HepG2 (cell line): ENCODE measurements at places on chromosomes 1 and 21. TPM values are rescaled to one million over a fixed set of nuclear protein-coding genes. Genes with fewer than 3 reads are reported as not detected.

DNA sequence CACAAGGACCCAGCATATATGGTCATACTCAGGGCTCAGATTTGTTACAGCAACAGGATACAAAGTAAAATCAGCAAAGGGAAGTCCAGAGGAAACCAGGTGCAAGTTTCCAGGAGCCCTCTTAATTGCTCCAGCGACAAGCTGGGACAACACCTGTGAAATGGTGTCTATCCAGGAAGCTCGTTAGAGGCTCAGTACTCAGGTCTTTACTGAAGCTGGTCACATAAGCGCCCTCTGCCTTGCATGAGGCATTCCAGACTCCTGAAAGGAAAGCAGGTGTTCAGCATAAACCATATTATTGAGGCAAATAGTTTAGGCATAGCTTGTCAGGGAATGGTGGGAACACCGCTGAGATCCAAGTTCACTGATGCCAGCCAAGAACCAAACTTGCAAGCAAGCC, 231.0 kb downstream of the SLC35F3 start:
- H3K4me3 ChIP-seq = no peak overlapping the region
- no peaks in the 10 kb centered on the region for H3K36me3 ChIP-seq
- no peak for DNase-seq
- H3K4me1 ChIP-seq = no peaks in the 10 kb centered on the region

- no peak overlapping the region for H3K4me3 ChIP-seq
- DNase-seq = no peak
- H3K36me3 ChIP-seq = no peaks in the 10 kb centered on the region
- H3K27me3 ChIP-seq = peaks cover 1% of the 10 kb centered on the region
These were observed 12.6 kb downstream of the S100A11 start for GRCh38 chr1:152024223-152024622.

GRCh38 chr1:57117753-57118152, 151.9 kb upstream of the C8B start:
- H3K4me3 ChIP-seq = no peak overlapping the region
- H3K4me1 ChIP-seq = no peaks in the 10 kb centered on the region
- no peak overlapping the region for H3K27ac ChIP-seq
- no peaks in the 10 kb centered on the region for H3K36me3 ChIP-seq
- DNase-seq = no peak

- H3K4me3 ChIP-seq = no peak overlapping the region
- H3K27ac ChIP-seq = no peak overlapping the region
- no peaks in the 10 kb centered on the region for H3K4me1 ChIP-seq
- no peak for DNase-seq
These were observed 276.2 kb downstream of the USP25 start for GRCh38 chr21:16005996-16006395.

- H3K27me3 ChIP-seq = no peaks in the 10 kb centered on the region
- H3K4me1 ChIP-seq = peaks cover 72% of the 10 kb centered on the region
- H3K4me3 ChIP-seq = peak overlapping the region; percentile 21
These were observed 95.4 kb upstream of the ERRFI1 start for GRCh38 chr1:8121261-8122159.

DNA sequence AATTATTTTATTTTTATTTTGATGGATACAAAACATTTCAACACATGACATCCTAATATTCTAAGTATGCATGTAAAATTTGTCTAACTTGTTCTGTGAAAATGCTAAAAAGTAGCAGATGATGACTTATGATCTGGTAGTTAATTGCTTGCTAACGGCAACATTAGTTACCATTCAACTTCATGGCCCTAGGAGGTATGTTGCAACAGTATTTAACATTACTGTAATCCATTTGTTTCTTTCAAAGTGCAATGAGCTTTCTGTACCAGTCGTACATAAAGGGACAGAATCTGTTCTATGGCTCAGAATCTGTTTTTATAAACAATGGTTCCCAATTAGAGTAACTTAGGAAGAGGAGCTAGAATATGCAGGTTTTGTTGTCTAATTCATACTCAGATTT, 91.5 kb upstream of the ZNHIT6 start:
- no peaks in the 10 kb centered on the region for H3K4me1 ChIP-seq
- H3K4me3 ChIP-seq = no peak overlapping the region
- DNase-seq = no peak

- H3K36me3 ChIP-seq = no peaks in the 10 kb centered on the region
- no peak overlapping the region for H3K4me3 ChIP-seq
- H3K4me1 ChIP-seq = no peaks in the 10 kb centered on the region
- H3K27ac ChIP-seq = no peak overlapping the region
These were observed 8.1 kb downstream of the GBP7 start for GRCh38 chr1:89167590-89168230.

GRCh38 chr1:214402613-214403083, 121.7 kb downstream of the SMYD2 start:
- no peak for DNase-seq
- peaks cover 2% of the 10 kb centered on the region for H3K36me3 ChIP-seq
- no peak overlapping the region for H3K4me3 ChIP-seq
- H3K27ac ChIP-seq = no peak overlapping the region
- no peaks in the 10 kb centered on the region for H3K27me3 ChIP-seq
- H3K4me1 ChIP-seq = no peaks in the 10 kb centered on the region

DNA sequence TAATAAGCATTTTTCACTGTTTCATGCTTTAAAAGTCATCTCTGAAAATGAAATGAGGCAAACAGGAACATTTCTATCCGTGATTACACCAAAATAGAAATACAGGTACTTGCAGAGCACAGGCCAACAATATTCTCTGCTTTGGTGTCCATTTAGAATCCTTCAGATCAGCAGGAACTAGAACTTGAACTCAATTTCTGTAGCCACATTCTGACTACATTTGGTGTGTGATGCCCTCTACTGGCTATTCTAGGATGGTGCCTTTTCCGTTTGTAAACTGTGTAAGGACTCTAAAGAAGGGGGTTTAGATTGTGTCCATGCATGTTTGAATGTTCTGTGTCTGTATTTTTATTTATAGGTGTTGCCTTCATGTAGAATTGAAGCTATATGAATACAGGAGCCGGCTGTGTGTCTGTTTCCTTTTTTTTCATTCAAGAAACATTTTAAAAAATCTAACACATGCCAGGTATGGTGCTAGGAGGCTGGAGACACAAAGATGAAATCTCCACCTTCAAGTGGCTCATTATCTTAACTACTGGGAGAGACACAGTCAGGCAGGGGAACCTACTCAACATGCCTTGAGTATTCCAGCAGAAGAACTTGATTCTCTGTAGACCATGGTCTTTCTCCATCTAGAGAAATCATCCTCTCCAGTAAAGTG, 7.6 kb upstream of the ZNF326 start:
- no peak overlapping the region for H3K27ac ChIP-seq
- peaks cover 36% of the 10 kb centered on the region for H3K4me1 ChIP-seq
- no peaks in the 10 kb centered on the region for H3K27me3 ChIP-seq
- H3K4me3 ChIP-seq = no peak overlapping the region
- DNase-seq = peak; percentile 62
- no peaks in the 10 kb centered on the region for H3K36me3 ChIP-seq

DNA sequence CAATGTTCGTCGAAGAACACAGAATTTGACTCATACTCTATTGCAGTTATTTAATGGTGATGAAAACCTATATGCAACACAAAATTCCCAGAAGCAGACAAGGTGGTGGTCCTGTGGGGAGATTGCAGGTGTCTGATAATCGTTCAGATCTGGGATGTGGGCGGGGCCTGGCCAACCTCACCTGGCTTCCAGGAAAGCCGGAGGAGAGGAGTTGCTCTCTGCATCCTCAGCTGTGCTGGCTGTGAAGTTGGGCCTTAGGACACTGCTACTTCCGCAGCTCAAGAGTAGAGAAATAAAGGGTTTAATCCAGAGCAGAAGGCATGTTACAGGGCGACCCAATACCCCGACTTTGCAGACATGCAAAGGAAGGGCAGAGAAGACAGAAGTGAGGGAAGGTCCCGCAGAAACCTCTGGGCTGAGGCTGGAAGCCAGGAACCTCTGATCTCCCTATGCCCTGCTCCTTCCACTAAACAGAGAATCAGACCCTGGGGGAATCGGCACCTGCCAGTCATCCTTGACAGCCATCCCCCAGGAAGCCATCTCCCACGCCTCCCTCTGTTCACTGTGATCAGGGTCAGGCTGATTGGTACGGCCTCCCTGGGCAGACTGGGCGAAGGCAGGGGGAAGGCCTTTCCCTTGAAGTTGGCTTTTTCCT, 590.3 kb downstream of the AJAP1 start:
- H3K27me3 ChIP-seq = no peaks in the 10 kb centered on the region; the same call in 2 of the 3 replicates
- no peak for DNase-seq
- no peak overlapping the region for H3K27ac ChIP-seq

- peak overlapping the region; percentile 29 for H3K27ac ChIP-seq
- no peak overlapping the region for H3K4me3 ChIP-seq
- no peak for DNase-seq
- H3K36me3 ChIP-seq = peaks cover 34% of the 10 kb centered on the region
These were observed 6.6 kb downstream of the TADA1 start for GRCh38 chr1:166869318-166870099.

- H3K27me3 ChIP-seq = no peaks in the 10 kb centered on the region
- peak; percentile 30 for DNase-seq
- peaks cover 41% of the 10 kb centered on the region for H3K36me3 ChIP-seq
- H3K4me1 ChIP-seq = peaks cover 26% of the 10 kb centered on the region
- no peak overlapping the region for H3K4me3 ChIP-seq
These were observed 70.3 kb downstream of the PIK3CD start for GRCh38 chr1:9721606-9722377.

The NLRP3 gene
- total RNA-seq = not detected in 2 replicates

The OLIG2 gene
- not detected in 2 replicates for total RNA-seq

The POGZ gene
- total RNA-seq = 15.3 and 17.1 TPM in 2 replicates

The AMPD1 gene
- total RNA-seq = not detected in 2 replicates

The TSACC gene
- 1.6 and 2.6 TPM in 2 replicates for total RNA-seq

The SPRR2G gene
- total RNA-seq = not detected in 2 replicates
